ENCODE measurements at places on chromosomes 13 and 19.
A peak's percentile ranks its signal among the peaks of the same experiment; 100 is the strongest.

GRCh38 chr13:35165205-35165604 is 223.1 kb downstream of the NBEA start:
- DNase-seq = no peak

DNA sequence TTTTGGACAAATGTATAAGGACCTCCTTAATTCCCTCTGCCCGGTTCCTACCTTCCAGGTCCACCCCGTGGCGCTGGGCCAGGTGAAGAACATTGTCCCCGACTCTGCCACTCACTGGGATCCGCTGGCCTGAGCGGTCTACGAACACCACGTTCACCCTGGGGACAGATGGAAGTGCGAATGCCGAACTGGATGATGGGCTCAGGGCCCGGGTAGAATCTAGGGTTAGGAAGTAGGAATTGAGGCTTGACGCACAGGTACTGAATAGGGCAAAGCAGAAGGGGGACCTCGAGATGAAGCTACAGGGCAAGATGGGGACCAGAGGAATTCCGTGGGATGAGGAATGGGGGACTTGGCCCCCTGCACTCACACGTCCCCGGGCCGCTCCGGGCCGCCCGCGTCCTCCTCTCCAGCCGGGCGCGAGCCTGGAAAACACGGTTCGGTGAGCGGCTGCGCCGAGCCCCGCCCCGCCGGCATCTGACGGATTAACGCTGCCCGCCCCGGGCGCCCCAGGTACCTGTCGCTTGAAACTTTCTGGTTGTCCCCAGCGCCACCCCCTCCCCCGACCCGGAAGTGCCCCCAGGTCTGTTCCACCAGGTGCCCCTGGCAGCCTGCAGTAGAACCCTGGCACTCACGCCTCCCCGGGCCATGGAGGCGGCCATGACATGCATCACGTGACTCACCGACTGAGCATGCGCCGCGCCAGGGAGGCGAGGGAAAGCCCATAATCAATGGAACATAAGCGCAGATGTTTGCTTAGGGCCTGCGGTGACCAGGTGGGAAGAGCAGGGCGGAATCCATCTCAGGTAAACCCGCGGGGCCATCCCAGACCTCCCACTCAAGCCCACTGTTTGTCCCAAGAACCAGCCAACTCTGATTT is at the start of gene FDX2:
Gene FDX2, minus strand, starts transcription at position 681 of the 880 bp plus-strand sequence. Its CDS starts 19 bp downstream, at position 662.
- peak; percentile 95 for DNase-seq

DNA sequence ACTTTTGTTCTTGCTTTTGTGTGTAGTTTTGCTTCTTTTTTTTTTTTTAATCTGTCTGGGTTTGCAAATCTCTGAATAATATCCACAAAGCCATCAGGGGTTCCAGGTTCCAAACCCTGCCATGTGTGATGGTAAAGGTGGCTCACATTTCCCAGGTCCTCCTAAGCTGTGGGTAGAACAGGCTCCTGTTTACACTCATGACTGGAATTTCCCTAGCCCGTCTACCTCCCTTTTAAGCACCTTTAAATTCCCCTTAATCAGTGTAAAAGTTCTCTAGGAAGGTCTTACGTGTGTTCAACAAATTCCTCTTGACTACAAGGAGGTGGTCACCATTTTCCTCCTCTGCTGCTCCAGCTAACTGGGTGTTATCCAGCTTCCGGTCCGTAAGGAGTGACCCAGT is 62.8 kb downstream of the EFNB2 start:
- no peak for DNase-seq

- DNase-seq = no peak
Observed at GRCh38 chr19:31969016-31969415, 376.4 kb upstream of the ZNF507 start.

DNA sequence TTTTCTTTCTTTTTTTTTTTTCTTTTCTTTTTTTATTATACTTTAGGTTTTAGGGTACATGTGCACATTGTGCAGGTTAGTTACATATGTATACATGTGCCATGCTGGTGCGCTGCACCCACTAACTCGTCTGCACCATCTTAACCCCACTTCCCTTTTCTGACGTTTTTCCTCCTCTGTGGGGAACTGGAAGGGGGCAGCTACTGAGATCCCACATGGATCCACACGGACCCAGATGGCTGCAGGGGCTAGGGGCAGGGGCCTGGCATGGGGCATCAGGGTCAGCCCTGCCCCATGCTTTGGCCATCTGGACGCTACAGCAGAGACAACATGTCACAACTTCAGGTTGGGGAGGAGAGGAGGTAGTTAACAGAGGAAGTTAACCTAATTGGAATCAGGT is 54.3 kb downstream of the RUBCNL start:
- no peak for DNase-seq

DNA sequence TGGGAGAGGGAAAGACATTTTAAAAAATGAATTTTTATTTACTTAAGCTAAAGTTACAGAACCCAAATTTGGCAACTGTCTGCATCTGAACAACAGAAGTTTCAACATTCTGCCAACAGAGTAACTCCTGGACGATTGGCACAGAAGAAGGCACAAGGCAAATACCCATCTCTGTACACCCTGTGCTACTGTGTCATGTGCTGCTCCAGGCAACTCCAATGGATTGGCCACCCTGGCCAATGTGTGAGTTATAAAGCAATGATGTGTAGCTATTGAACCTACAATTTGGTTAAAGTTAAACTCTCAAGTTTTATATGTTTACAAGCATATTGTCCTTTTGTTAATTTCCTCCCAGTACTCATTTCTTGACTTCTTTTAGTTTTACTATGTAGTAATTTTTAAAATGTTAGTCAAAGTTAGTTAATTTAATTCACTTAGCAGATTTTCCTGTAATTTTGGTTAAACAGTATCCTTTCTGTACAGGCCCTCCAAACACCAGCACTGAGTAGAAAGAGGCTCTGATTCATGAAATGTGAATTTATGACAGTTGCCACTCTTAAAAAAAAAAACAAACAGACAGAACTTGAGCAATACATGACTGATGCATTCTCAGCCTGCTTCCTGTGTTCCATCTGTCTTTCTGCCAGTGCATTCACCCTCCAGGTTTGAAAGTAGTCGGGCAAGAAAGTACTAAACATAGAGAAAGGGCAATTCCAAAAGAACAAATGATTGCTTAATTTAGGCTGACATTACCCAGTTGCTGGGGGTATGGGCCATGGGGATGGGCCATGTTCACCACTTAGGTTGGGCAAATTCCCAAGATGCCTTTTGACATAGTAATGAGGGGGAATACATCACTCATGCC is 5.9 kb downstream of the STARD13 start:
- no peak for DNase-seq

GRCh38 chr13:103615771-103616170 is 549.6 kb upstream of the SLC10A2 start:
- DNase-seq = no peak

DNA sequence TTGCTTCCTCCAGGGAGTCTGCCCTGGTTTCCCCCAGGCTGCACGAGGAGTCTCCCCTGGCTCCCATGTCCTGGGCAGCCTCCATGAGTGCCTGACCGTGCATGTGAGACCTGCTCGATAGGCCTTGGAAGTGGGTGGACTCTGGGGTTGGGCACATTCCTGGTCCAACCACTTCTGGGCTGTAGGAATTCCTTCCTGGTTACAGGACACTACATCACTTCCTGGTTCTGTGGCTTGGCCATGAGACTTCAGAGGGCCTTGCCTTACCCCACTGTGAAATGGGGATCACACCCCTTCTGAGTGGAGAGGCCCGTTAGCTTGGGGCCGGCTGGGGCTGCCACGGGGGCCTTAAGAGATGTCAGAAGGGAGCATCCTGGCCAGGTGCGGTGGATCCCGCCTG is 4.0 kb upstream of the ZNF628 start:
- no peak for DNase-seq

DNA sequence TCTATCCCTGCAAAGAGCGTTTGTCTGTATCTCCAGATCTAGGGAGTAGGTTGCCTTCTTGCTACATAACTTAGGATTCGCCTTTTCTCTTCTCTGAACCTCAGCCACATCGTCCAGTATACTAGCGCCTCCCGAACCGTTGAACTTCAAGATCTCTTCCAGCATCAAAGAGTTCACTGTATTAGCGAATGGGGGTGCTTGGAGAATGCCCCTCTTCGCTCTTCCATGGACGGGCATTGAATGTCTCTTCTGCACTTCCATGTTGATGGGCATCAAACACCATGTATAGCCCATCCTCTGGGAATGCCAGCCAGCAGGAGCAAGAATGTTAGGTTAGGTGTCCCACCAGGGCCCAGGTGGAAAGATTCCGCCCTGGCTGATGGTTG is 575 bp upstream of the OXGR1 start:
- DNase-seq = no peak

GRCh38 chr13:85347251-85347650 is 452.0 kb downstream of the SLITRK6 start:
- DNase-seq = no peak

DNA sequence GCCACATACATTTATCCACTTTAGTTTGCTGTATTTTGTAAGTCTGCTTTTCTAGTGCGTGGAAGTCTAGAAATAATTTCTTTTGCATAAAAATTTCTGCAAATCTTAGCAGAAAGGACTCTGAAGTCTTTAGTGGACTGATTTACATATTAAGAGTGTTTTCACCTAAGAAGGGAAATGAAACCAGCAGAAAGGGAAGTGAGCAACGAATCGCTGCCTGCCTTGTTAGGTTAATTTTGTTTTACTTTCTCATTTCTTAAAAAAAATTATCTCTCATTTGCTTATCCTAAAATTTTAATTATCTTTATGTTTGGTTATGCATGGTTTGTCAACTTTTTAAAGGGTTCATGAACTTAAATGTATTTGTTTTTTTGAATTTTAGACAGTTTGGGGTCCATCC is 767 bp upstream of the GPR18 start:
- no peak for DNase-seq

GRCh38 chr13:108948251-108948671 is 318.9 kb downstream of the MYO16 start:
- DNase-seq = no peak

DNA sequence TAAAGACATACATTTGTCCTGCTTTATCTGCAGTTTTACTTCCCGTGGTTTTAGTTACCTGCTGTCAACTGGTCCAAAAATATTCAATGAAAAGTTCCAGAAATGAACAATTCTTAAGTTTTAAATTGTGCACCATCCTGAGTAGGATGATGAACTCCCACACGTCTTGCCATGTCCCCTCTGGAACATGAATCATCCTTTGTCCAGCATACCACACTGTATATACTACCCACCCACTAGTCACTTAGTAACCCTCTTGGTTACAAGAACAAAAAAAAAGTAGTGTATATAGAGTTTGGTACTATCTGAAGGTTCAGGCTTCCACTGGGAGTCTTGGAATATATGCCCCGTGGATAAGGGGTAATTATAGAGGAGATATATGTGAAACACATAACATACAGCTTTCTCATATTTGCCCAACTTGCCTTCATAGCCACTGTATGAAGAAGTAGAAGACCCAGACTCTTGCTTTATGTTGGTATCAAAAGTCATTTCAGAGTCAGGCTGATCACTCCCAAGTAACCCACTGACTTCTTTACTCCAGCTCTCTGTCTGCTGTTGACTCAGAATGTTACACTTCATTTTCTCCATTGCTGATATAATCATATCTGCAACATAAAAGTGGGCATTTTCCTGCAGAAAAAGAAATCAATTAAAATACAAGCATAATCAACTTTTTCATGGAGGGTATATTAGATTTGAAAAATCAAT is 19.3 kb downstream of the RUBCNL start:
- no peak for DNase-seq

DNA sequence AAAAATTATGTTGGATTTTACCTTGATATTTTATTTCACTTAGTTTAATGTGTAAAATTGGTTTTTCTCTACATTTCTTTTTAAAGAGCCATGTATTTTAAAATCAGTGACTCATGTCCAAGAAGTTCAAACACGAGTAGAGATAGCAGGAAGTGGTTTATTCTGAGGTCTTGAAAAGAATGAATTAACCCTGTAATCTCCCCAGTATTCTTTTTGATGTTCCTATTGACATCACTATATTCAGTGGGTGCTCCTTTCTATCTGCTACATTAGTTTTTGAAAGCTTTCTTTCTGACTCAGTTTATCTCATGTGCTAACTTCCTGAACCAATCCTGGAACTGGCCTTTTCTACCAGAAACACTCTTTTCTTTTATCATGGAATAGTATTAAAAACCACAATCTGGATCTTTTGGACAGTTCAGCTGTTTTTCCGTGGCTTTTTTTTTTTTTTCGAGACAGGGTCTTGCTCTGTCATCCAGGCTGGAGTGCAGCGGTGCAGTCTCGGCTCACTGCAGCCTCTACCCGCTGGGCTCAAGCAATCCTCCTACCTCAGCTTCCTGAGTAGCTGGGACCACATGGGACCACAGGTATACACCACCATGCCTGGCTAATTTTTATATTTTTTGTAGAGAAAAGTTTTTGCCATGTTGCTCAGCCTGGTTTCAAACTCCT is 114.9 kb downstream of the PCCA start:
- no peak for DNase-seq

DNA sequence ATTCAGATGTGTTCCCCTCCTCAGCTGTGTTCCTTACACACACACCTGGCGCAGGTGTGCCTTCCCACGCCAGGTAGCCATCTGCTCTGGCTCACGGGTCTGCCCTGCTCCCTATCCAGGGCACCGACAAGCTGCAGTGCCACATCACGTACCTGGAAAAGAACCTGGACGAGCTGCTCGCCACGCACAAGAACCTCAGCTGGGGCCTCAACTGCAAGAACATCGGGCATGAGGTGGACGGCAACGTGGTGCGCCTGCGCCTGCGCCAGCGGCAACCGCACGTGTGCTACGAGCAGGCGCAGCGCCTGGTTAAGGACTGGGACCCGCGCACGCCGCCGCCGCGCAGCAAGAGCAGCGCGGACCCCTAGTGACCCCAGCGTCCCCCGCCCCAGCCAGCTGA is 26.5 kb upstream of the CASP14 start:
- no peak for DNase-seq

DNA sequence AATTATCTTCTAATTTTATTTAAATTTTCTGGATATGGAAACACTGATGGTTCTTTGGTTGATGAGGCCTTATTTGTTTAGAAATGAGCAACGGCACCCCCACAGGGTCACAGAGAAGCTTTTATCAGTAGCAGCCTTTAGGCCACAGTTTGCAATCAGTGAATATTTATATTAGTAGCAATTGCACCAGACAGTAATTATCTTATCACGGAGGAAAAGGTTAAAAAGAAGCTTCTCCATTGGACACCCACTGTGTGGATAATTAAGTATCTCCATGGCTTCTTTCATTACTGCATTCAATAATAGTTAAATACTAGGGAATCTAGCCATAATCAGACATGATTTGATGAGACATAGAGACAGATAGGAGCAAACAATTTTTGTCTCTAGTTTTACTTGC is 2099.2 kb upstream of the PCDH20 start:
- no peak for DNase-seq

GRCh38 chr19:33819880-33820781 is 23.5 kb downstream of the KCTD15 start:
- peak; percentile 95 for DNase-seq

DNA sequence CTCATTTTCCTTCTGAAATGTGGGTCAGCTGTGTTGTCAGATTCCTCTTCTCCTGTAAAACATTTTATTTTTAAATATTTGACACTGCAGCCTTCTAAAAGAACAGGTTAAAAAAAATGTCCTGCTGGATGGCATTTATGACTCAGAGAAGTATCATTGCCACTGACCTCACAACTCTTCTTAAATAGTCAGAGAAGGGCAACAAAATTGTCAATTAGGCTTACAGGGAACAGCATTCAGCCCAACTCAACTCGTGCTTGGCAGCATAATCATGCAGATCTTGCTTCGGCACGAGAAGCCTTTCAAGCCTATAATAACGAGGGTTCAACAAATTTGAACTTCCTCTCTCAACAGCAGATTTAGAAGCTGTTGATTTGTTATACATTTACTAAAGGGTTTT is 296.7 kb upstream of the DACH1 start:
- DNase-seq = no peak

Data from spleen (tissue), 13 donors.